NCI-H1105 treated with DMSO at 0.1 percent for 48 hours (cell line): ENCODE measurements at places on chromosomes 13 and 19.
A peak's percentile ranks its signal among the peaks of the same experiment; 100 is the strongest.

DNA sequence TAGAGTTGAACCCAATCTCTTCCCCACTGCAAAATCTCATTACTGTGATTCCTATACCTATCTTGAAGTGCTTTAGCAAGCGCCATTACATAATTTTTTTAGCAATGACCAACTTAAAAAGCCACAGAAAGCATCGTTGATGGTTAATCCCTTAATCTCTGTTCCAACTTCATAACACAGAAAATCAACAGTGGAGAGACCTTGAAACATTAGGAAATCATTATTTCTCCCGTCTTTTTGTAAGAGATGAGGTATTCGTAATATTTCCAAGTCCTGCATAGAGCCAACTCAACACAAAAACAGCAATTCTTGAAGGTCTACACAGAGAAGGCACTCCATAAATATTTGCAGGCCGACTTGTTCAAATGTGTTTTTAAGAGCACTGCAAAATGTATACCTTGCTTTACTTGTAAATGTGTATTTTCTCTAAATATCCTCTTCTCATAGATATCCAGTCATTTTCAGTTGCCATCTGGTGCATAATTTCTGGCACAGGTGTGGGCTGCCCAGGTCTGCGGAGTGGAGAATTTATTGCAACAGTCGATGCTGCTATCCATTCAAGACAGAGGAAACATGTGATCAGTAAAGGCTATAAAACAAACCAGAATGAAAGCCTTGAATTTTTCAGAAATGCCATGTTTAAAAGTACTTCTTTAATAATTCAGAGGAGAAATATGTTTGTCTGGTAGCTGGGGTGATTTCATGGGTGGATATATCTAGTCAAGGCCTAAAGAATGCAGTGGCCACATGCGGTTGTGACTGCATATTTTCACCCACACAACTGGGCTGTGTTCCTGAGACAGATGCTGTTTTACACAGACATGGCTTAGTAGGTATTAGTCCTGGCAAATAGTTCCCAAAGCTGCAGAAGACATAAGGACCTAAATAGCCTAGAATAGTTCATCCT is 234.3 kb upstream of the STARD13 start:
- no peak for DNase-seq

GRCh38 chr13:33571618-33572017 is 246.3 kb upstream of the RFC3 start:
- DNase-seq: no peak

DNA sequence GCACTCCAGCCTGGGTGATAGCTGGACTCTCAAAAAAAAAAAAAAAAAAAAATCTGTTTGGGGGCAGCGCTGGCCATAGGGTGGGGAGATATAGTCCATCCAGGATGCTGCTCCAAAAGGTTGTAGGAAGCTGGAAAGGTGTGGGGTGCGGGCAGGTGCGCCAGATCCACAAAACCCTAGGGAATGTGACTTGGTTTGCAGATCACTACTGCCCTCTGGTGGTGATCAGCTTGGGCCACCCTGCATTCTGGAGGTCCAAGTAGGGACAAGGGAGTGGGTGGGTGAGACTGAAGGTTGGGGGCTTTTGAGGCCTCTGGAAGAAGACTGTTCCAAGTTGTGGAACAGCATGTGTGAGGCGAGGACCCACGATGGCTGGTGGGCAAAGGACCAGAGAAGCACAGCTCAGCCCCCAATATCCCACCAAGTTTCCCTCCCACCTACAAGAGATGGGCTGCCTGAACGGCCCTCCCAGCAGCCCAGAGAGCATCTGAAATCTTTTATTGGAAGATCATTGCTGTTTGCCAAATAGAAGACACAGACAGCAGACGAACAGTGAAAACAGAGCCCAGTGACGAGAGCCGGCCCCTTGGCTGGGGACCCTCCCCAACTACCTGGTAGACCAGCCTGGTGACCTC is 10.4 kb upstream of the TYK2 start:
- DNase-seq: peak; percentile 71

DNA sequence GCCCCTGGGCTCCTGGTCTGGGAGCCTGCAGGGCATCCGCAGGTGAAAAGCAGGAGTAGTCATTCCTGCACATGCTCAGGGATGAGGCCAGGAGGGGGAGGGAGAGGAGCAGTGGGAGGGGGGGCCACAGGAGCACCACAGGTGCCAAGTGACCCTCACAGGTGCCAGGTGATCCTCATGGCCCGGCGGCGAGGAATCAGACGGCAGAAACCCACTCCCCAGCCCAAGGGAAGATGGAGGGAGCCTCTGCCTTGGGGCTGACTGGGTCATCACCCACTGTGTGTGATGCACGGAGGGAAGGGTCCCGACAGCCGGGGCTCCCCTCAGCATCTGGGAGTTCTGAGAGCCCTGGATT is 27.4 kb downstream of the SH3GL1 start:
- DNase-seq: no peak

GRCh38 chr13:77516342-77516789 is 19.1 kb upstream of the SCEL start:
- DNase-seq: no peak

GRCh38 chr19:50358483-50359327 is 6.7 kb downstream of the NAPSA start:
- DNase-seq: peak; percentile 60

GRCh38 chr19:39479916-39480315 is 722 bp upstream of the TIMM50 start:
- no peak for DNase-seq

DNA sequence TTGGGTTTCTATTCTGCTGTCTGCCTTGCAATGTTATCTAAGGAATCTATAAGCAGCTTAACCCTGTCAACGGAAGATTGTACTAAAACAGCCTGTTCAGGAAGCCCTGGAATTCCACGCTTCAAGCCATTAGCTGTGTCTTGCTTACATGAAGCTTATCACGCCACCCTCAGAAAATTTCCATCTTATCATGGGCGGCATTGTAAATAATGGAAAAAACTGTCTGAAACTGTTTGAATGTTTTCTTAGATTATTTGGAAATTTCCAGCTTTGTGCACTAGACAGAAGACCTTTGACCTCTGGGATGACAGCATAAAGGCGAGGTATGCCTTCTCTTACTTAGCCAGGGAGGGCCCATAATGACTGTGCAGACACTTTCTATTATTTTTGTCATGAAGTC is 319.7 kb downstream of the KCNRG start:
- DNase-seq: no peak

DNA sequence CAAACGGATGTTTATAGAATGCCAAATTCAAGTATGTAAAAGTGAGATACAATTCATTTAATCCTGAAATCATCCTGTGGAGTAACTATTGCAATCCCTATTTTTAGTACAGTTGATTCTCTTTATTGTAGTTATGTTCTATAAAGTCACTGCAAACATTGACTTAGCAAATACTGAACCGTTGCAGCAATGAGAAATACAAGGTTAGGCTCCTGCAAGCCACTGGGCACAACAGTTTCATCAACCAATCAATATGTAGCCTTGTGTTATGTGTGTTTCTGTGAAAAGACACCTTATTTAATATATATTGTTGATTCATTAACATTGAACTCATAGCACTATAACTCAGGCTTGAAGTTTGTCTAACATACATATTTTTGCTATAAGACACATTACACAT is 174.4 kb downstream of the DCT start:
- no peak for DNase-seq

- DNase-seq: no peak
Observed at GRCh38 chr13:20964904-20965303, 62.4 kb upstream of the XPO4 start.

DNA sequence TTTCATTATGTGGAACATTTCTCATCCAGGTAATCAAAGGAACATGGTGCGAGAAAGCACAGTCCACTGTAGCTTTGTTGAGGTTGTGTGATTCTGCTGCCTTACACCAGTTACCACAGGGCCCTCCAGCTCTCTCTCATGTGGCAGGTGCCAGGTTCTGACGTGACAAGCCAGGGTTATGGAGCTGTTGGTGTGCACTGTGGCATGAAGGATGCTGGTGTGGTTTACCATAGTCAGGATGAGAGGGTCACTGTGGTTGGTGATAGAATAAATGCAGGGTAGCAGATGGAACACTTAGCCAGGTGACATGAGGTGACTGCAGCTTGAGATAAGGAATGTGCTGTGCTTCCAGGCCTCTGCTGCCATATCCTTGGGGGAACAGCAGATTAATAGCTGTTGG is 7.4 kb downstream of the ZNF223 start:
- no peak for DNase-seq

DNA sequence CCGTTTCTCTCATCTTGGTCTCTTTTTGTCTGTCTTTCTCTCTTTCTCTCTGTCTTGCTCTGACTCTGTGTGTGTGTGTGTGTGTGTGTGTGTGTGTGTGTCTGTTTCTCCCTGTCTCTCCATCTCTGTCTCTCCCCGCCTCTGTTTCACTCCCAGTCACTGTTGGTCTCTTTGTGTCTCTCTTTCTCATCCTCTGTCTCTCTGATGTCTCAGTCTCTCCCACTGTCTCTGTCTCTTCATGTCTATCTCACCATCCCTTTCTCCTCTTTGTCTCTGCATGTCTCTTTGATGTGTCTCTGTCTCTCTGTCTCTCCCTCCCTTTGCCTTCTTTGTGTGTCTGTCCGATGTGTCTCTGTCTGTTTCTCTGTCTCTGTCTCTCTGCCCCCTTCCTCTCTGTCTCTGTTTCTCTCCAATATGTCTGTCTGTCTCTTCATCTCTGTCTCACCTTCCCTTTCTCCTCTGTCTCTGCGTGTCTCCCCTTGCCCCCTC is 2.5 kb downstream of the NFIC start:
- no peak for DNase-seq

DNA sequence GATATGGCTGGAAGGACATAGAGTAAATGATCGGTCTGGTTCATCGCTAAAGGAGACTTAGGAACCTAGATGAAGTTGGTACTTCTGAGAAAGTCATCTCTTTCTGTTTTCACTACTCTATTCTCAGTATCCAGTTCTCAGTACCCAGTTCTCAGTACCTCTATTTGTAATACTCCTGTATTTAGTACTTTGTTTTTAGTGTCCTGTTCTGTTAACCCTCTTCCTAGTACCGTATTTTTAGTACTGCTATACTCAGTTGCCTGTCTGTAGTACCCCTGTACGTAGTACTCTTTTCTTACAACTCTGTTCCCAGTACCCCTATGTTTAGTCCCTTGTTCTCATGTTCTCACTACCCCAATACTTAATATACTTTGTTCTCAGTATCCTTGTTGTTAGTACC is 1.2 kb downstream of the RFXAP start:
- no peak for DNase-seq

DNA sequence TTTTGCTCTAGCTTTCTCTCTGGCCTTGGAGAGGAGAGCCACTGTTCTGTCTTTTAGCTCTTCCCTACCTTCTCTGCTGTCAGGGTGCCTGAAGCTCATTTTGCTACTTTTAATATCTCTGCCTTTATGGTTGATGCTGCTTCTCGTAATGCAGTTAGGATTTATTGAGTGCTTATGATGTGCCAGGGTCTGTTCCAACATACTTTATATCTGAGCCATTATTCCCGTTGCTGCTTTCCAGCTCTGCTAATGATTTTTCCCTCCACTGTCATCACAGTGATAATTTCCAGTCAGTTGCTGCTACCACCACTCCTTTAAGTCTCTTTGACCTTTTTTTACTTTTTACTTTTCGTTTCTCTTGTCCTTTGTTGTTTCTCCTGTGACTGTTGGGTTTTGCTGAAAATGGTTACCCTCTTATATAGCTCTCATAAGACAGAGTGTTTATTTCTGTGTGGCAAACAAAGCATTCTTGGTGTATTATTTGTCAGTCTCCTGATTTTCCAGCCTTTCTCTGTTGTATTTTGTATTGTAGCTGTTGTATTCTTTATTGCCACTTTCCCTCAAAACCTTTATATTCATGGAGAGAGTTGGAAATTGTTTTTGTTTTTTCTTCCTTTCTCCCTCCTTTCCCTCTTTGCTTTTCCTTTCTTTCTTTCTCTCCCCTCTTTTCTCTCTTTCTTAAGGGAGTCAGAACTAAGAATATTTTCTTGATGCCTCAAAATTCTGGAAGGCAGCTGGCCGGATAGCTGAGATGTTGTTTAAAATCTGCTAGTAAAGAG is 37.4 kb downstream of the COG6 start:
- DNase-seq: no peak
